ENCODE measurements at places on chromosomes 11 and 22.

GRCh38 chr11:102280245-102280833 is 36.9 kb upstream of the BIRC3 start:
- H3K36me3 ChIP-seq = no peaks in the 10 kb centered on the region
- no peak overlapping the region for H3K4me3 ChIP-seq
- peaks cover 3% of the 10 kb centered on the region for H3K4me1 ChIP-seq
- DNase-seq = no peak
- no peak overlapping the region for H3K27ac ChIP-seq
- no peaks in the 10 kb centered on the region for H3K27me3 ChIP-seq

DNA sequence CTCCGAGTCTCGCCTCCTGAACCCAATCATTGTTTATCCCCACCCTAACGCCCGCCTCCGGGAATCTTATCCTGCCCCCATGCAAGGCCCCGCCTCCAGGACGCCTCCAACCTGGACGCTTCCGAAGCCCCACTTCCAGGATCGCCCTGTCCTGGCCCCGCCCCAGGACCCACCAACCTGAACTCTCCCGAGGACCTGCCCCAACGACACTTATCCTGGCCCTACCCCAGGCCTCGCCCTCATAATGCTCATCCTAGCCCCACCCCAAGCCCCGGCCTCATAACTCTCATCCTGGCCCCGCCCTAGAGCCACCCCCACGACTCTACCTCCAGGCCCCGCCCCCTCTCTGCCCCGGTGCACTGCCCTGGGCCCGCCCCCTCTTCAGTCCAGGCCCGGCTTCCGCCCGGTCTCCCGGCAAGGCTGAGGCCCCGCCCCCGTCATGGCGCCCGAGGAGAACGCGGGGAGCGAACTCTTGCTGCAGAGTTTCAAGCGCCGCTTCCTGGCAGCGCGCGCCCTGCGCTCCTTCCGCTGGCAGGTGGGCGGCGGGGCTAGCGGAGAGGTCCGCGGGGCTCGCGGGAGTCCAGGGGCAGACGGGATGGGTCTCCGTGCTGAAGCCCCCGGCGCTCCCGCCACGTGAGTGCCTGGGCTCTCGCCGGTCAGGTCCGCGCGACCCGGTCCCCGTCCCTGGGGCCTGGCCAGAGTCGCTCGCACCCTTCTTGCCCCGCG is 45.7 kb upstream of the DEFB108B start:
- H3K27me3 ChIP-seq = no peaks in the 10 kb centered on the region
- peak overlapping the region; percentile 80 for H3K27ac ChIP-seq
- peak; percentile 92 for DNase-seq
- peak overlapping the region; percentile 92 for H3K4me3 ChIP-seq

DNA sequence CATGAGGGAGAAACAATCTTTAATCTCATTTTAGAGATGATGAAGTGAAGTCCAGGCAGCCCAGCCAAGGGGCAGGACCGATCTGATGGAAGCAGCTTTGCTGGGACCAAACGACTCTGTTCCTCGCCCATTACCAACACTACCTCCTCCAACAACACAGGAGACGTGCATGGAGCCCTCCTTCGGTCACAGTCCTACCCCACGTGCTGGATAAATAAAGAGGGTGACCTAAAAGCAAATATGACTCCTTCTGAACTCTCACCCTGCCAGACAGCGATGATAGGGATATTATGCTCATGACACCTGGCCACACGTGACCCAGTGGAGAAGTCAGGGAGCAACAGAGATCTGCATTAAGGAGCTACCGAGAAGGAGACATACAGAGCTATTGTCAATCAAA is 26.0 kb downstream of the SCGB1A1 start:
- DNase-seq = no peak
- H3K4me3 ChIP-seq = no peak overlapping the region
- no peaks in the 10 kb centered on the region for H3K36me3 ChIP-seq
- H3K27me3 ChIP-seq = peaks cover 27% of the 10 kb centered on the region
- H3K4me1 ChIP-seq = no peaks in the 10 kb centered on the region

DNA sequence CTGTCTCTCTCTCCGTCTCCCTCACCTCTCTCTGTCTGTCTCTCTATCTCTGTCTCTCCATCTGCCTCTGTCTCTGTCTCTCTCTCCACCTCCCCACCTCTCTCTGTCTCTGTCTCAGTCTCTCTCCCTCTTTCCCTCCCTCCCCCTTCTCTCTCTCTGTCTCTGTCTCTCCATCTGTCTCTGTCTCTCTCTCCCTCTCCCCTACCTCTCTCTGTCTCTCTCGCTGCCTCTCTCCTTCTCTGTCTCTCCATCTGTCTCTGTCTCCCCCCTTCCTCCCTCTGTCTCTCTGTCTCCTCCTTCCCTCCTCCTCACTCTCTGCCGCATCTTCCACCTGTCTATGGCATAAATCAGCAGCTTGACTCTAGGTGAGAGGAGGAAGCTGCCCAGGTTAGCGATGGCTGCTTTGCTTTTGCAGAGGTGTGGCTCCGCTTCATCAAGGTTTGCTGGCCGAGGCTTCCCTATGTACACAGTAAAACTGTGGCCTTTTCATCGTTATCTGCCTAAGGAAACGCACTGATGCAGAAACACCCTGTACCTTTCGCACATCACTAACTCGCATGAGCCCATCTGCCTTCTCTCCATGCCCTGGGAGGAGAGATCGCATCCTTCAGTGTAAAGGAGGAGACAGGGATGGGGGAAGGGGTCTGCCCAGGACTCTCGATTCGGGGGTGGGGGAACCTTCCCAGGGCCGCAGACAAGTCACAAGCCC is 44.5 kb downstream of the ANO1 start:
- H3K27me3 ChIP-seq = peaks cover 1% of the 10 kb centered on the region
- no peaks in the 10 kb centered on the region for H3K36me3 ChIP-seq
- H3K4me3 ChIP-seq = no peak overlapping the region
- H3K27ac ChIP-seq = no peak overlapping the region
- no peak for DNase-seq
